ENCODE measurements at places on chromosomes 4 and X. TPM values are rescaled to one million over a fixed set of nuclear protein-coding genes. Genes with fewer than 3 reads are reported as not detected.
A peak's percentile ranks its signal among the peaks of the same experiment; 100 is the strongest.

DNA sequence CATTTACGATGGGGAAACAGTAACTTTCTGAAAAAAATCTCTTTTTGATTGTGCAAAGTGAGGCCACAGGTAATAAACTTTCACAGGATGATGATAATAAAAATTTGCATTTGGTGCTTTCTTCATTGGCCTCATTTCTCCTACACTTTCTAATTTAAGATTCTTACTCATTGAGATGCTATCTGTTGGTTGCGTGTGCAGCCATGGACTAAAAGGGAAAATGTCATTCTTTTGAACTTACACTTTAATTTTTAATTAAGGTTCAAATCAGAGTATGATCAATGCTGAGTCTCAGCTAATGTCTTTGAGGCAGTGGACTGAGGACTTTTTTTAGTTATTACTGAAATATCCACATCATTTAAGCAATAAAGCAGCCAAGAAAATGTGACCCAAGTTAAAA, 87.6 kb downstream of the SEL1L3 start:
- no peak for ATAC-seq

- no peak for ATAC-seq
Observed at GRCh38 chr4:14168919-14169318, 541.4 kb upstream of the BOD1L1 start.

DNA sequence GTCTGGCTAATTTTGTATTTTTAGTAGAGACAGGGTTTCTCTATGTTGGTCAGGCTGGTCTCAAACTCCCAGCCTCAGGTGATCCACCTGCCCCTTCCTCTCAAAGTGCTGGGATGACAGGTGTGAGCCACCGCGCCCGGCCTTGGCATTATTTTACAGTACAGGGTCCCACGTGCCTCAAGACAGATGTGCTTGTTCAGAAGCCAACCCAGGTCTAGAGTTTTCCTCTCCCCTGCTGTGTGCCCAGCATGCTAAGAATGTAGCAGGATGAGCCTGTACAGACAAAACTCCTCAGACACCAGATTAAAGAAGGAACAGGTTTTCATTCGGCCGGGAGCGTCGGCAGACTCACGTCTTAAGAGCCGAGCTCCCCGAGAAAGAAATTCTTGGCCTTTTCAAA, 42.2 kb downstream of the CRLF2 start:
- no peak for ATAC-seq

DNA sequence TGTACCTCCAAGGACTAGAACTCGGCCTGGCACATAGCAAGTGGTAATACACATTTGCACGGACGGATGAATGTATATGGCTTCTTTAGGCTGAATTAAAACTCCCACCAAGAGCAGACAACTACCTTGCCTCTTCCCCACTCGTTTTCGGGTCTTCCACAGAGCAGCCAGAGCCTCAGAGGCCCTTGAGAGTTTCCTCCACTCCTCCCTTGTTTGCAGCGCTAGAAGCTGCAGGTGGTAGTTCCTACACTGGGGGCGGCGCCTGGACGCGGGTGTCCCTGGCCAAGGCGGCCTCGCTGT, 10.2 kb upstream of the INTU start:
- ATAC-seq: no peak

GRCh38 chr4:145347684-145348083, 134.0 kb upstream of the SMAD1 start:
- ATAC-seq: no peak

DNA sequence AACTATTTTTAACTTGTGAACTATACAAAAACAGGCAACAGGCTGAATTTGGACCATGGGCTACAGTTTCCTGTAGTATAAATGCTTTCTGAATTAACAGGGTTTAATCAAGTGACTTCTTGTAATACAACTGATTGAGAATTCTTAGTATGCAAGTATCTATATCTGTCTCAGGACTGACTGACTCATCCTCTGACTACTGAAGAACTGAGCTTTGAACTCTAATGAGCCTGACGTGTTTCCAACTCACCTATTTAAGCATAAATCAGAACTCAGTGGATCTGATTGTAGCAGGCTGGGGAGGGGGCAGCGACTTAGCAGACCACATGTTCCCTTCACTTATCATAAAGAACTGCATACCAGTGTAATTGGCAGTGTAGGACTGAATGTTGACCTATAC, 7.8 kb downstream of the SPATA4 start:
- peak; percentile 99 for ATAC-seq

GRCh38 chr4:17723648-17724047, 57.8 kb downstream of the FAM184B start:
- no peak for ATAC-seq

DNA sequence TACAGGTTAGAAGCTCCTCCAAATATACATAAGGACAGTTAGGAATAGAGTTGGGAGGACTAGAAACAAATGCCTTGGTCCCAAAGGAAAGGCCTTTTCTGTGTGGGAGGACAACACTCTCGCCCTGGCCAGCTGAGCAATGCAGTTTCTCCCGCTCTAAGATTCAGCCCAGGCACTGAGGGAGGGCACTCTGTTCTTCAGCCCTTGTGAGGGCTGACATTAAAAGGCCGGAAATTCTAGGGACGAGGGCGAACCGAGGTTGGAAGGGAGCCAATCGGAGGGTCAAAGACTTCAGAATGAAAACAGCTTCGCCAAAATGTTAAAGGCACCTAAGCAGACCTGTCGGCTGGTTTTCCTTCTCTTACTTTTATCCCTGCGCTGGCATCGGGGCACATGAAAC, 2.9 kb upstream of the PTCHD1 start:
- no peak for ATAC-seq

DNA sequence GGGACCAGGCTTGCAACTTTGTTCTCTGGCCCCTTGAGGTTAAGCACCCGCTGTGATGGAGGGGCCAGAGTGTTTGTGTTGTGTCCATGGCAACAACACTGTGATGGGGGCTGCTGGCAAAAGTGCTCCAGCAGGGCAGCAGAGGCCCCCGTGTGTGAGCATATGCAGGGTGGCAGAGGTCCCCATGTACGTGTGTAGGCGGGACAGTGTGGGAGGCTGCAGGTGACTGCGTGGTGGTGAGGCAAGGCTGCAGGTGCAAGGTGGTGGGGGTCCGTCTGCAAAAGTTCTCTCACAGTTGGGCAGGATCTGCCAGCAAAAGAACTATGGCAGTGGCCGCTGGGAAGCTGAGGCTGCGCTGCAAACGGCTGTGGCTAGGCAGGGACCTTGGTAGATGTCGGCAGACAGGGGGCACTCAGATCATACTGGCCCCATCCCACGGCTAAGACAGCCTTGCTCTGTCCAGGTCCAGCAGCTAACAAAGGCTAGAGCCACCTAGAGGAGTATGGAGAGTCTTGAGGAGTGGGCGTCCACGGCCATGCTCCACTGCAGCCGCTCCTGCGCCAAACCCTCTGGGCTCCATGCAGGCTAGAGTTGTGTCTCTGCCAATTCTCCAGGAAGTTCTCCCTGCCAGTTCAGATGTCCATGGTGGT, 46.8 kb upstream of the PASD1 start:
- ATAC-seq: no peak

DNA sequence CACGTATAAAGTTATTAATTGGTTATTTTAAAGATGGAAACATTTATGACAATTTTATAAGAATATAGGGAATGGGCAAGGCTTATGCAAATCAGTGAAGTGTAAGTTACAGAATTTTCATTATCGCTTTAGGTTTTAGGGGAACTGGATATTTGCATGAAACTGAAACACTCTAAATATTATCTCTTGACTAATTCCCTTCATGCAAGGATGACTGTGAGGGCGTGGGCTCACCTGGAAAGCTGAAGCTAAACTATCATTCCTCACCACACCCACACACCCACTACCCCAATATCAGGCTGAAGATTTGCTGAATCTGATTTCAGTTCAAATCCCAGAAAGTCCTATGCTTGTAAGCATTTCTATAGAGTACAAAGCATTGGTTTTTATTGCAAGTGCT, 81.7 kb upstream of the ARHGAP24 start:
- no peak for ATAC-seq

DNA sequence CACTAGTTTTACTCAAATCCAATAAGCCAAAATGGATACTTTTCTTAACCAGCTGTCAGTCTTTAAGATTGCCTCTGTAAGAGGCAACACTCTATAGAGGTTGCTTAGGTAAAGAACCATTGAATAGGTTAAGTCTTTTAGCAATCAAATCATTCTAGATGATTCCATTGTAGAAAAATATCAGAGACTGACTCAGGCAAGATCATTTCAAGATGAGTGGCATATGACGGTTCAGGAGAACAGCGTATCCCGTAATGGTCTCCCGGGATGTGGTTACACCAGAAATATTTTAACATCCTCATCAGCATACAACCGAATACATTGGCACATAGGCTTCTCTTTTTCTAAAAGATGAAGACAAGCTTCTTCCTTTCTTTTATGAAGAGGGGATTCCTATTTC, 641.7 kb upstream of the AGA start:
- ATAC-seq: no peak

DNA sequence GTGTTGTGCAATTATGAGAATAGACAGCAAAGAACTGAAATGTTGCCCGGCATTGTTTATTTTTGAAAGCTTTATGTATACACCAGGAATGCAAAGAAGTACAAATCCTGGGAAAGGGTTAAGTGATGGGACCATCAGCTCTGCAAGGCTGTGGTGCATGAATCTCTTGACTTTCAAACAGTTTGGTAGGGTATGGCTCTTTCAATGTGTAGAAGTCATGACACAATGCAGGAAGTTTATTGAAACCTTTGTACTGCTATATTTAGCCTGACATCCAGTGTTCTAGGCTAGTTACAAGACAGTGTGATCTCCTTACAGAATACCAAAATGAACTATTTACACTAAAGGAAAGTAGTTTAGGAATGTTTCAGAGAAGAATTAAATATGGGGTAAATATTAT, 206.8 kb upstream of the HAND2 start:
- ATAC-seq: no peak

DNA sequence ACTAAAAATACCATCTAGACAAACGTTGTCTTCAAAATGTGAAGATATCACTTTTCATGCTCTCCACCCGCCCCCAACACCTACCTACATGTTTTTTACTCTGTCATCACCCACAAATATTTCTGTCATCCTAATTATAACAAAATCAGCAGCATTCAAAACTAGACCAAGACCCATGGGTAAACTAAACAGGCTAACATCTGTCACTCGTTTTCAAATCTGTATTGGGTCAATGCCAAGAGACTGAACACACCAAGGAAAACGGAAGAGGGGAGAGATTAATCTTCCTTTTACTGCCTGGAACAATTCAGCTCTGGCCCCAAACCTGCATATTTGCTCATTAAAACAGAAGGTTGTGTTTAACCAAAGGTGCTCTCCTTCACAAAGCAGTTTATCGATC, 17.5 kb downstream of the FAM184B start:
- ATAC-seq: no peak

DNA sequence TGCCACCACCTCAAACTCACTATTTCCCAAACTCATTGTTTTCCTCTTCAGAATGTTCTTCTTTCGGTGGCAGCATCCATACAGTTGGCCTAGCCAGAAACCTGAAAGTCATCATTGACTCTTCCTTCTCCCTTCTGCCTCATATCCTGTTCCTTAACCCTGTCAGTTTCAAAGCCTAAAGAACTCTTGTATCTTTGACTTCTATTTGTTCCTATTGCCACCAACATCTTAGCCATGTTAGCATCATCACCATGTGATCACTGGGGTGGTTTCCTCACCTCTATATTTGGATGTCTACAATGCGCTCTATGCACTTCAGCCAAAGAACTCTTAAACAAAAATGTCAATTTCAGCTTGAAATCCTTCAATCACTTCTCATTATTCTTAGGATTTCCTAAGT, 29.0 kb downstream of the DDX60L start:
- ATAC-seq: peak; percentile 65

DNA sequence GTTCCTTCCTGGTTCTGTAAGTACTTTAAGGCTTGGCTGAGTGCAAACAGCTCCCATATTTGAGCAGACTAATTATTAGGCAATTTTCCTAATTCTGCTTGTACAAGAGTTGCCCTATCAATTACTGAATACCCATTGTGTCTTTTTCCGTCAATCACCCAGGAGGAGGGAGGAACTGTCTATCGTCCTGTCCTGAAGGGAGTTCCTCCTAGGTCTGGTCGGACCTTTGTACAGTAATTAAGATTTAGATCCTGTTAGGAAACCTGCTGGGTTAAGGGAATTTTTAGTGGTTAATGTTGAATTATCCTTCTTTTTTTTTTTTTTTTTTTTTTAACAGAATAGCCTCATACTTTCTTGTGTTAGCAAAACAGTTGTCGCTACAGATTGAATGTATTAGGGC, 130.1 kb downstream of the KDM6A start:
- ATAC-seq: no peak

- peak; percentile 16 for ATAC-seq
Observed at GRCh38 chr4:172982151-172982590, 186.4 kb upstream of the GALNT7 start.

- no peak for ATAC-seq
Observed at GRCh38 chr4:64079316-64079715, 329.9 kb downstream of the TECRL start.

GRCh38 chrX:29555465-29556091, 659.8 kb upstream of the MAGEB2 start:
- no peak for ATAC-seq

DNA sequence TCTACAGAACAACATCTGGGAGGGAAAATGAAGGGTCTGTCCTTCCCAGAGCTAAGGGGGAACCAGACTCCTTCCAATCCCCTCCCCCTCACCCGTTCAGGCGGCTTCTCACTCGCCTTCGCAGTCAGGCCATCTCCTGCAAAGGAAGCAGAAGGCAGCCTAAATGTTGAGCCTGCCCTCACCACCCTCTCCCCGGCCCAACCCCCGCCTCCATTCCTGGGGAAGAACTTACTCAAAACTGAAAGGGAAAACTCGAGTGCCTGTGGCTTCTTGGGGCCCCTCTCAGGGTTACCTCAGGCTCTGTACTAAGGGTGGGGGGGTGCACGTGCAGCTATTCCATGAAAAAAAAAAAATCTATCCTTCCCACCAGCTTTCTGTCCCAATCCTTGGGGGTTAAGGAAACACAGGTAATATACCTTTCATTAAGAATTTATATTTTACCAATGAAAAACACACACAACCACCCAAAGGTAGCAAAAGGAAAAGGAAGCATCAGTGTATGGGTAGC, 2.4 kb downstream of the ZMYM3 start:
- peak; percentile 26 for ATAC-seq

GRCh38 chr4:123632693-123633030, 236.1 kb downstream of the SPRY1 start:
- ATAC-seq: no peak

DNA sequence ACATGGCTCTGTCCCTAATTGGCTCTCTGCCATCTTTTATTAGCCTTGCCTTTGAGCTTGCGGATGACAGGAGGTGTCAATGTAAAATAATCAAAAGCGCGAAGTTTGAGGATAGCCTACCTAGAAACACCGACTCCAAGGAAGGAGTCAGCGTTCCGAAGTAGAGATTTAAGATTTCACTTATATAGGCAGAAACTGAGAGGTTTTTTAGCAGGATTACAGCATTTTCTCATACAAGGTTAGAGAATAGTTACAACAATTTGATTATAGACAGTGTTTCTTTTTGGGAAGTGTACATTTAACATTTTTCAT, 499 bp upstream of the NFXL1 start:
- ATAC-seq: peak; percentile 26

The NPY5R gene
- not detected for total RNA-seq

The RAB39B gene
- total RNA-seq: 10.3 TPM

The PRR32 gene
- total RNA-seq: not detected

The KLHL4 gene
- total RNA-seq: not detected

The PRRG1 gene
- total RNA-seq: not detected

The SPANXN5 gene
- total RNA-seq: not detected

The PNMA6F gene
- not detected for total RNA-seq

The SHROOM4 gene
- total RNA-seq: not detected

The BEND2 gene
- not detected for total RNA-seq

The DUSP9 gene
- total RNA-seq: 0.13 TPM

The OPHN1 gene
- total RNA-seq: 0.22 TPM

All from activated T-helper 17 cell treated with anti-CD3 and anti-CD28 coated beads, Interleukin-2, amount 50 U/mL, for 72 hours (primary cell).